ENCODE measurements at places on chromosomes 12 and 14. TPM values are rescaled to one million over a fixed set of nuclear protein-coding genes. Genes with fewer than 3 reads are reported as not detected.

Gene AMDHD1
- 1.1 TPM for total RNA-seq

- no peaks in the 10 kb centered on the region for H3K4me1 ChIP-seq
- H3K27ac ChIP-seq, result no peak overlapping the region
- H3K27me3 ChIP-seq, result no peaks in the 10 kb centered on the region
- H3K4me3 ChIP-seq, result no peak overlapping the region
Observed at GRCh38 chr14:23727566-23728335, 91.6 kb downstream of the DHRS2 start.

GRCh38 chr12:59149995-59150642 is 229.8 kb upstream of the LRIG3 start:
- no peaks in the 10 kb centered on the region for H3K27me3 ChIP-seq
- H3K36me3 ChIP-seq, result no peaks in the 10 kb centered on the region
- H3K4me1 ChIP-seq, result no peaks in the 10 kb centered on the region
- H3K4me3 ChIP-seq, result no peak overlapping the region
- H3K27ac ChIP-seq, result no peak overlapping the region

- peaks cover 14% of the 10 kb centered on the region for H3K4me1 ChIP-seq
- no peaks in the 10 kb centered on the region for H3K36me3 ChIP-seq
- DNase-seq, result no peak
Observed at GRCh38 chr14:50823762-50824636, 7.0 kb downstream of the NIN start.

DNA sequence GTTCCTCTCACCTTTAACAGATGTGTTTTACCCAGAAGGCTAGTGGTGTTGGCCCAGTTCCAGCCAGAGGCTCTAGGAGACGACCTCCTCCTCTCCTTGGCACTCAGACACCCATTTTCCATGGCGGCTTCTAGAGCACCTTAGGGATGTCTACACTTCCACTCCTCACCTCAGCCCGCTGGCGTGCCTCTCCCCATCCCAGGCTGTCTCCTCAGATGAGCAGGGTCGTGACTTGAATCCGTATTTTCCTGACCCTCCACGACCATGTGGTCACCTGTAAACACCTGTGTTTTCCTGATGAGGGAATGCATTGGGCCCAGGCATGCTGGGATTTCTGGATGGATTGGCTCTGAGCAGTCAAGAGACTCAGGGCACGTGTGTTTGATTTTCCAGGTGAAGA is 21.8 kb upstream of the RIN3 start:
- no peaks in the 10 kb centered on the region for H3K27me3 ChIP-seq
- no peak for DNase-seq

DNA sequence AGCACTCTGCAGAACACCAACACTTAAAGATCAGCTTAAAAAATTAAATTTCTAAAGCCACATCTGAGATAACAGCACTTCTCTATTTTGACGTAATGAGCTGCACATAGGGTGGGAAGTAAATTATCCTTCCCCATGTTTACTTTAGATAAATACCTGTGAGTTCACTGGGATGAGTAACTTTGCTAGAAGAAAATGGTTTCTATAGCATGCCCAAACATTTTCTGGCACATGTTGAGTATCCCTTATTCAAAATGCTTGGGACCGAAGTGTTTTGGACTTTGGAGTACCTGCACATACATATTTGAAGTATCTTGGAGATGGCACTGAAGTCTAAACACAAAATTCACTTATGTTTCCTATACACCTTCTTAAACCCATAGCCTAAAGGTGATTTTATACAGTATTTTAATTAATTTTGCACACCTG is 6.6 kb downstream of the SLC38A2 start:
- DNase-seq, result no peak
- peak overlapping the region; percentile 1 for H3K4me3 ChIP-seq
- H3K27me3 ChIP-seq, result no peaks in the 10 kb centered on the region
- peaks cover 100% of the 10 kb centered on the region for H3K36me3 ChIP-seq
- peaks cover 80% of the 10 kb centered on the region for H3K4me1 ChIP-seq

GRCh38 chr12:121334513-121335343 is 17.5 kb downstream of the ANAPC5 start:
- H3K36me3 ChIP-seq, result peaks cover 78% of the 10 kb centered on the region
- no peak overlapping the region for H3K27ac ChIP-seq
- H3K27me3 ChIP-seq, result no peaks in the 10 kb centered on the region
- H3K4me3 ChIP-seq, result no peak overlapping the region

GRCh38 chr12:25236626-25237025 is 14.1 kb downstream of the KRAS start:
- DNase-seq, result no peak
- no peak overlapping the region for H3K27ac ChIP-seq
- H3K36me3 ChIP-seq, result peaks cover 4% of the 10 kb centered on the region

GRCh38 chr12:116245189-116245588 is 32.3 kb downstream of the MED13L start:
- no peak overlapping the region for H3K4me3 ChIP-seq
- H3K27ac ChIP-seq, result no peak overlapping the region
- no peak for DNase-seq
- peaks cover 35% of the 10 kb centered on the region for H3K4me1 ChIP-seq

GRCh38 chr12:67354322-67354721 is 85.2 kb downstream of the CAND1 start:
- H3K36me3 ChIP-seq, result no peaks in the 10 kb centered on the region
- peaks cover 10% of the 10 kb centered on the region for H3K27me3 ChIP-seq
- no peak for DNase-seq
- peaks cover 12% of the 10 kb centered on the region for H3K4me1 ChIP-seq
- H3K27ac ChIP-seq, result no peak overlapping the region
- H3K4me3 ChIP-seq, result no peak overlapping the region

DNA sequence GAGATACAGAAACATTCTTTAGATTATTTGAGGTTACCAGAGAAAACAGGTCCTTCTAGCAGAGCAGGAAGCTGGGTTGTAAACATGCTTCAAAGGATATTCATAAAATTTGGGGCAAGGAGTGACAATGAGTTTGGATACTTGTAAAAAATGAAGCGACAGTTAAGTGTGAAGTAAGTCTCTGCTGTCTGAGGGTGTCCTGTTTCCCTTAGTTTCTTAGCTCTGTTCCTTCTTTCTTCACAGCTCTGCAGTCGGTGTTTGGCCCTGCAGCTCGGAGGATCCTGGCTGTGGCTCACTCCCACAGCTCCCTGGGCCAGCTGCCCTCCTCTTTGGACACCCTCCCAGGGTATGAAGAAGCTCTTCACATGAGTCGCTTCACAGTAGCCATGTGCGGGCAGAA is 10.8 kb downstream of the TMEM52B start:
- H3K27me3 ChIP-seq, result no peaks in the 10 kb centered on the region
- DNase-seq, result no peak
- H3K36me3 ChIP-seq, result no peaks in the 10 kb centered on the region
- no peak overlapping the region for H3K27ac ChIP-seq
- no peak overlapping the region for H3K4me3 ChIP-seq
